ENCODE measurements at places on chromosomes 16 and 17.

GRCh38 chr17:19305256-19305655, 57.3 kb downstream of the B9D1 start:
- peak; percentile 47 for DNase-seq

GRCh38 chr17:53780320-53780719, 42.4 kb upstream of the KIF2B start:
- no peak for DNase-seq

GRCh38 chr16:47371271-47372014, 89.4 kb downstream of the ITFG1 start:
- no peak for DNase-seq

DNA sequence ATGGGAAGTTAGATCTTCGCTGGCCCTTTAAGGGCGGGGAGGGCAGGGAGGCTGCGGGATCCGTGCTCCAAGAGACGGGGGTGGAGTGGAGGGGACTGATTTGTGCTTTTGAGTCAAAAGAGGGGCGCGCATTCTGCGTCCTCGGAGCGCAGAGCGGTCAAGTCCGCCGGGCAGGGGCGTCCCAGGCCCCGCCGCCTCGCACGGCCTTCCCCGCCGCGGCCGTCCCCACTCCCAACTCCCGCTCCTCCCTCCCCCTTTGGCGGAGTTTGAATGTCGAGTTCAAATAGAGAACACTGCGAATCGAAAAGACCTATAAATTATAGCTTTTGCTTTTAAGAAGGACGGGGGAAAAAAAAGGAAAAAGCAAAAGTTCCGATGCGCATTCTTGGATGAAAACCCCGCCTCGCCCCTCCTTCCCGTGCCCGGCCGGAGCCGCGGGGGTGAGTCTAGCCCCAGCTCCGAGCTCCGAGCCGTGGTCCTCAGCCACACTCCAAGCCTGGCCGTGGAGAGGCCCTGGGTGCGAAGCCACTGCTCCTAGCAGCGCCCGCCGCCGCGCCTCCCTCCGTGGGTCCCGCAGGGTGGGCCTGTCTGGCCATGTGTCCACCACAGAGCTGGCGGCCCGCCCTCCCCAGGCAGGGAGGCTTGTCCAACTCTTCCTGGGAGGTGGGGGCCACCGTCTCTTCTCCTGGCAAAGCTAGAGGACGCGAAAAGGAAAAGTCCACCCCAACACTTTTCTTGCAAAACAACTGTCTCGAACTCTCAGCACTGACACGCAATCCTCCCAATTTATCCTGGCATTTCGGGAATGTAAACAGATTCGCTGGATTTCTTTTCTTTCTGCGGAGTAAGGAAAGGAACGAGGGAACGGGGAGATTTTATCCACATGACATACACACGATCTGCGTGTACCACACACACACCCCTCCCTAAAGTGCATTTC, 3.6 kb downstream of the CBX8 start:
- no peak for DNase-seq

- DNase-seq = peak; percentile 59
Observed at GRCh38 chr16:78538919-78539318, 439.5 kb downstream of the WWOX start.

DNA sequence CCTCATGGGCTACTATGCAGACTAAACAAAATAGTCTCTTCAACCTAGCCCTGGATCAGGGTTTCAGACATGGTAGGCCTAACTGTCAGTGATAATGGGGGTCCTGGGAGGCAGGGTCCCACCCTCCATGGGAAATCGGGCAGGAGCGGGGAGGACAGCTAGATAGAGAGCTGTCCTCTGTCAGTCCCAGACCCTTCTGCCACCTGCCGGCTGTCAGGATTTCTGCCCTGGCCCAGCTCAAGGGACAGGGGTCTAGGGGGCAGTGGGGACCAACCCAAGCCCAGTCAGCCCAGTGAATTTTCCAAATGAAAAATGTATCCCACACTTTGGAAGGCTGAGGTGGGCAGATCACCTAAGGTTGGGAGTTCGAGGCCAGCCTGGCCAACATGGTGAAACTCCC, 5.3 kb downstream of the CA7 start:
- no peak for DNase-seq

DNA sequence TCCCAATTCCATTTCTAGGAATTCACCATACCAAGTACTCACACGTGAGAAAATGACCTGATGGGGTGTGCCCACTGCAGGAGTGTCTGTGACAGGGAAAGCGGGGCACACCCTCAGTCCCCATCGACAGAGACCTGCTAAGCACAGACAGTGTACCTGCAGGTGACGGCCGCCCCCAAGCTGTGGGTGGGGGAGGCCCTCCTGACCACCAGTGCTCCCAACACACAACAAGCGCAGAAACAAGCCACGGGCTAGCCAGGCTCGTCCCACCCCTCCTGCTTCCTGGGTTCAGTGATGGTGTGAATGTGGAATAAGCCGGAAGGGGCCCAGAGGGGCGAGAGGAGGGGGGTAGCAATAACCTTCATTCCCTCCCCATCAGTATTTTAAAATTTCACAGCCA, 31.9 kb downstream of the ZCCHC14 start:
- no peak for DNase-seq

- peak; percentile 53 for DNase-seq
Observed at GRCh38 chr17:48625495-48626244, 488 bp downstream of the HOXB9 start.

DNA sequence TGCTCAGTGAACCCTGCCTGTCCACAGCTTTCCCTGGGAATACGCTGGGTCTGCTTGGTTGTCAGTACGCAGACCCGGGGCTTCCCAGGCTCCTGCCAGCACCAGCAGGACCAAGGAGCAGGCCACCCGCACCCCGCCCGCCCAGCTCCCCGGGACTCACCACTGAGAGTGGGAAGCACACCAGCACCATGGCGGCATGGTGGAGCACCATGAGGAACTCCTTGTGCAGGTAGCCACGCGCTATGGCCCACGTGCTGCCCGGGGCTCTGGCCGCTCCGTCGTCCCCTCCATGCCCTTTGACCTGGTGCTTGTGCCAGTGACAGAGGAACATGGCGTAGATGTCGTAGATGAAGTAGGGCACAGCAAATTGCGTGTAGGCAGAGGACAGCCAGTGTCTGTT, 3.5 kb downstream of the C16orf92 start:
- no peak for DNase-seq

Data from NB4 (cell line).